ENCODE measurements at places on chromosomes 4 and X.

DNA sequence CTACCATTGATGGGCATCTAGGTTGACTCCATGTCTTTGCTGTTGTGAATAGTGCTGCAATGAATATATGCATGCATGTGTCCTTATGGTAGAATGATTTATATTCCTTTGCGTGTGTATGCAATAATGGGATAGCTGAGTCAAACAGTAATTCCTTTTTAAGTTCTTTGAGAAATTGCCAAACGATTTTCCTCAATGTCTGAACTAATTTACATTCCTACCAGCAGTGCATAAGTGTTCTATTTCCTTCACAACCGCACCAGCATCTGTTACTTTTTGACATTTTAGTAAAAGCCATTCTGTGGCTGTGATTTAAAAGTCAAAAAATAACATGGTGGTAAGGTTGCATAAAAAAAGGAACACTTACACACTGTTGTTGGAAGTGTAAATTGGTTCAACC, 103.1 kb upstream of the FAM47B start:
- DNase-seq: no peak

DNA sequence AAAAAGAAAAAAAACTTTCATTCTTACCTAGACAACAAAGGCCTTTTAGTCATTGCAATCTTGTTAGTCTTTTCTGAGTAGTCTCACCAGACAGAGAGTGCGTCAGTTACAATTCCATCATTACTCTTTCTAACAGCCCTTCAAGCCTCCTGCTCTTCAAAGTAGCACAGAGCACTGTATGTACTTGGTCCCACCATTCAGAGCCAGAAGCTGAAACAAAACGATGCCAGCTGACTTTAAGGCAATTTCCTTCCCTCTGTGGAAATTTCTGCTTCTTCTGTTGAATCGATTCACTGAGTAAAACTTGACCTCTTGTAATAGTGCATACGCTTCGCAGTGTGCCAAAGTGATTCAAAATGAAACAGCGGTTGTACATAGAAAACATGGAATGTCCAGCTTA, 57.7 kb upstream of the TENM3 start:
- DNase-seq: no peak

DNA sequence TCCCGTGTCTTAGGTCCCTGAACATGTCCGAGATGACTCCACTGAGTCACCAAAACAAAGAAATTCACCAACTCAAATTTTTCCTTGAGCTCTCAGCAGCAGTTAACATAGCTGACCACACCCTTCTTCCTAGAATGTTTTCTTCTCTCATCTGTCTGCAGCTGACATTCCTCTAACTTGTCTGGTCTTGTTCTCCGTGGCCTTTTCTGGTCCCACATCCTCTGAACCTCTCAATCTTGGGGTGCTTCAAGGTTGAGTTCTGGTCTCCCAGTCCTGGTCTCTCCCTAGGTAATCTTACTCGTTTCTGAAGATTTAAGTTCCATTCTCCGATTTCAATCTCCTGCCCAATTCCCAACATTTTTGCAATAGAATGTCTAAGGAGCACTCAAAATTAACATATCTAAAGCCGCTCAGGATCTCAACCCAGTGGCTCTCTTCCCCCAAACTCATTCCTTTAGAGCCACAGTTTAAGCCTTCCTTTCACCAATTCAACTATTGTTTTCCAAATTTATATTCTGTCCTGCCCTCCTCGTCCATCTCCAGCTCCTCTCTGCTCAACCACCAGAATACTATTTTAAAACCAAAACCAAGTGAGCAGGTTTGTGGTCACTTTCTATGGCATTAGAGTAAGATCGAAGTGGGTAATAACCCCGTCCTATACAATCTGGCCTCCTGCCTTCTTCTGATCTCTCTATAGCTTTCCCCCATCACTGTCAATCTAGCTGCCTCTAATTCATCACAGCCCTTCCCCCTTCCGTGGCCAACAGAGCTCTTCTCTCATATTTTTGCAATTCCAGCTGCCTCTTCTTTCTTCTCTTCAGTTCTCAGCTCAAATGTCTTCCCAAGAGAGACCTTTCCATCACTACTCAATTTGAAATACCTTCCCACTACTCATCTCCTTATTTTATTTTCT, 1.2 kb downstream of the TRIML2 start:
- no peak for DNase-seq

GRCh38 chrX:148923631-148924030, 423.2 kb downstream of the AFF2 start:
- no peak for DNase-seq

DNA sequence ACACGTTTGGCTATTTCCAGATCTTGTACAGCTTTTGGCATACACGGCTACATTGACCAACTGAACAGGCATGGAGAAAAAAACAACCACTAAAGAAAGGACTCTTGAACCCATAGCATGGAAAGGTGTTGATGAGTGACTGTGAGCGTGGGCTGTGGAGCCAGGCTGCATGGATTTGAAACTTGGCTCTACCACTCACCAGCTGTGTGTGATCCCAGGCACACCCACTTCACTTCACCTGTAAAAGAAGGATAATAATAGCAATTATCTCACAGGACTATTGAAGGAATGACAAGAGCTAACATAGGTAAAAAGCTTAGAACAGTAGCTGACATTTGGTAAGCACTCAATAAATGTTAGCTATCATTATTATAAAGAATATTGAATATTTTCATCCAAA, 301.7 kb upstream of the CPEB2 start:
- DNase-seq: no peak

DNA sequence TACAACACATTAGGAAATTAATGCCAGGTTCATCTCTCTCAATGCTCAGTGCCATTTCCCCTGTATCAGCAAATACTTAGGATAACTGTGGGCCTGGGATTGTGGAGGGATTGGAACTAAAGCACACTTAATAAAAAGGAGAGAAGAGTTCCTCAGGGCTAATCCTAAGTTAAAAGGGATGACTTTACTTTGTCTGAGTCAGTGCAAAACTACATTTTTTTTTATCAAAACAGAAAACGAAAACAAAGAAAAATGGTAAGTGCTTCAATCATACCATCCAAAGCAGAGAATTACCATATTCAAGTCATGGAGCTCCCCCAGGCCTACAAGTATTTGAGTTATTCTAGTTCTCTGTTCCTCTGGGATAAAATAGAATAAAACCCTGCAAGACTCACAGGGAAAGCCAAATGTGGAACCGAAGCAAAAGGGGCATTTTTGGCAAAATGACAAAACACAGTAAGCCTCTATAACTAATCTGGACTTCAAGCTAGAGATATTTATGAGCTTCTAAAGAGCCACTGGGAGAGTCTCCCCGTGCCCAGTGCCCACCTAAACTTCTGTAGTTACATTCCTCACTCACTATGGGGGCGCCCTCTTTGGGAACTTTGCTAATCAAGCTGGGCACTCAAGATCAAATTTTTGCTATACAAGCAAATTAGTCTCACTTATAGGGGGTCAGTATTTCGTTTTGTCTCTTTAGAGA, 53.4 kb downstream of the PALLD start:
- DNase-seq: no peak

DNA sequence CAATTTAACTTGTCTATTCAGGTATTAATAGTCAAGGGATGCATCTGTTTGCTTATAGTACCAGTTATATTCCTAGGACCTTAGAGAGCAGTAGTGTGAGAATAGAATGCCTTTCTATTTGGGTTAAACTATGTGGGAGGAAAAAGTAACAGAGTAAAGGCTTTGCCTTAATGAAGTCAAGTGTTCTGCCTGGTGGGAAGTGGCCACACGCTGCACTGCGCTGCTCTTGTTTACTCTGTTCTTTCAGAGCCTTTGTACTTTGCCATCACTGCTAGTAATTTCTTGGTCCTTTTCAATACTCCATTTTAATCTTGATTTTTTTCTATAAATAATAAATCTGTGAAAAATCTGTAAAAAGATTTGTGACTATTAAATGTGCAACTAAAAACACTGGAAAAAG, 38.0 kb downstream of the YIPF6 start:
- no peak for DNase-seq

DNA sequence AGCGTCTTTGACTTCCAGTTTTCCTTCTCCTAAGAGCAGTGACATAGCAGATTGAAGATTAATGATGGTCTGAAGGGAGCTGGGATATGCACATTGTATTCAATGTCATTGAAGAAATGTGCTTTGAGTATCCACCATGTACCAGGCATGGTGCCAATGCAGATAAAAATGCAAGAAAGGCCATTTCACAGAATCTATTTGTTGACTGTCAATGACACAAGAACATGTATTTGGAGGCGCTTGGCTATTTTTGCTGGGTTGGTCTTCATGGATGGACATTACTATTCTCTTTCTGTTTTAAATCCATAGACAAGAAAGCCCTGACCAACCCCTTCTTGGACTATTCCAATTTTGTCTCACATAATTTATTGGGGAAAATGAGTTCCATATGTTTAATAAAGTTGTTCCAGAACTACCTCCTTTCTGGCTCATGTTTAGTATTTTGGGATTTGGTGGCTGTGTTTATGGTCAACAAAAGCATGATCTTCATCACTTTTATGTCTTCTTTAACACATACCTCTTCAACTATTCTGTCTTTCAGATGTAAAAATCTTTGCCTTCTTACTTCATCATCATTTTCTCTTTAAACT, 174.5 kb downstream of the CPE start:
- no peak for DNase-seq

DNA sequence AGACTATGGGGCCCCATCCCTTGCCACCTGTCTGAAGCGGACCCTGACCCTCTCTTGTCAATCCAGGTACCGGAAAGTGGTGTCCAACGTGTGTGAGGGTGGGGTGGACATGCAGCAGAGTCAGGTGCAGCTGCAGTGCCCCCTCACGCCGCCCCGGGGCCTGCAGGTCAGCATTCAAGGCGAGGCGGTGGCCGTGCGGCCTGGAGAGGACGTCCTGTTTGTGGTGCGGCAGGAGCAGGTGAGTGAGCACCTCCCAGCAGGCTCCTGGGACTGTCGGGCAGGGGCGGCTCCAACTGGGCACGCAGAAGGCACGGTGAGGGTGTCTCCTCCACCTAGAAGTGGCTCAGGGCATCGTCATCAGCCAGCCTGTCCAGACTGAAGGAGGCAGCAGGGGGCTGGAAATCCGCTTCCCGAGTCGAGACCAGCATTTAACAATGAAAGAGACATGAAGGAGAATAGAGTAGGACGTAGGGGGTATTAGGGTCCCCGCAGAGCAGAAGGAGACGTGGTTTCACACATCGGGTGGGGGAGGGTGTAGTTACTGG, 221.6 kb downstream of the AFAP1 start:
- DNase-seq: no peak

GRCh38 chrX:34656842-34657725, at the start of gene TMEM47:
Gene TMEM47, minus strand, starts transcription at chrX:34657285. Its CDS starts 256 bp downstream, at chrX:34657029.
- no peak for DNase-seq

DNA sequence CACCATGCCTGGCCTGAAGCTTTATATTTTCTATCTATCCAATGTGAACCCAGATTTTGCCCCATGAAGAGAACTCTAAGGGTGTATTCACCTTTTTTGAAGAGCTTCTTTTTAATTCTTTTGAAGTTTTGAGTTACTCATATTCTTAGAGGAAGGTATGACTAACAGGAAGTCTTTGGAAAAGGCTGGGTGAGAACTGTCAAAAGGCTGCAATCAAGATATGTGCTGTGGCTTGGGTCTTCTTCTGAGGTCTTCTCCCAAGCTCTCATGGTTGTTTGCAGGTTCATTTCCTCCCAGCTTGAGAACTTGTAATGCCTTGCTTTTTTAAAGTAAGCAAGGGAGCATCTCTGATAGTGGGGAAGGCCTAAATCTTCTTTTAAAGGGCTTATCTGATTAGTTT, 3.1 kb upstream of the C4orf17 start:
- DNase-seq: no peak

Data from stimulated activated CD8-positive, alpha-beta memory T cell treated with anti-CD3 and anti-CD28 coated beads, Interleukin-4, amount 100 ng/mL, for 4 hours (primary cell).